Sciatic nerve (tissue), 2 donors: ENCODE measurements at places on chromosomes 11 and 22. TPM values are rescaled to one million over a fixed set of nuclear protein-coding genes. Genes with fewer than 3 reads are reported as not detected.

Gene FIBIN
- total RNA-seq: 54.1 TPM

Gene BMAL1
- 25.6 TPM for total RNA-seq

Gene HBB
- 16,523 TPM for total RNA-seq

Gene ALDH3B2
- not detected for total RNA-seq

Gene SLC7A4
- 0.89 TPM for total RNA-seq

Gene CD151
- 263 TPM for total RNA-seq

Gene MRGPRX4
- not detected for total RNA-seq

Gene NPTXR
- 6.9 TPM for total RNA-seq

Gene SYT9
- not detected for total RNA-seq

Gene OR2AT4
- total RNA-seq: 2.0 TPM

Gene ARFGAP3
- 46.8 TPM for total RNA-seq

Gene SCGB1C1
- not detected for total RNA-seq

Gene SAA1
- total RNA-seq: 11.6 TPM

Gene GTSE1
- 0.49 TPM for total RNA-seq

Gene APOA5
- not detected for total RNA-seq

Gene KRTAP5-11
- not detected for total RNA-seq

Gene OR52H1
- total RNA-seq: 0.89 TPM

Gene DENND6B
- 14.0 TPM for total RNA-seq

Gene CTNND1
- 270 TPM for total RNA-seq

Gene SLC37A2
- 12.7 TPM for total RNA-seq
